Prostate gland (tissue), 2 donors: ENCODE measurements at places on chromosomes 6 and 20.
A peak's percentile ranks its signal among the peaks of the same experiment; 100 is the strongest.

DNA sequence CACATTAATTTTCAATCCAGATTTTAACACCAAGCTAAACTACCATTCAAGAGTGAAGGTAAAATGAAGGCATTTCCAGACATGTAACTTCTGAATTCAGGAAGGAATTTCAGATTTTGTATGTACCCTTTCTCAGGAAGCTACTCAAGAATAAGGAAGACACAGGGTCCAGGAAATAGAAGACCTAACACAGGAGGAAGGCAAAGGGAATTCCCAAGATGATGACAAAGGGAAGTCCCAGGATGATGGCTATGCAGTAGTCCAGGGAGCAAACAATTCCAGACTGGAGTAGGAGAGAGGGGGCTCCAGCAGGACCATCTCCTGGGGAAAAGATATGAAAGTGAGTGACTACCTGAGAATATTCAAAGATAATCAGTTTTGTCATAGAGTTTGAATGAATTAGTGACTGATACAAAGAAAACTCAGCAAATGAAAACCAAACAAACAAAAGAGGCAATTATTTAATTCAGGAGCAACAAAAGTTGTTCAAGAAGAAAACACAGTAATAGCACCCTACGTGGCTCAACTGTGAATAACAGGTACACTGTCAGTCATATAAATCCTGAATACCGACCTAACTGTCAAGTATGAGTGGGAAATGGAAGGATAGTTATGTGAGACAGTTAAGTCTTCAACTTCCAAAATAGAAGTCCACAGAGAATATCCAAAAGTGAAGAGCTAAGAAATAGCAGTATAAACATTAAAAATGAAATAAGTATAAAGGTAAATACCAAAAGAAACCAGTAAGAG lies 4.0 kb downstream of the RNF24 start:
- H3K27me3 ChIP-seq: no peaks in the 10 kb centered on the region
- H3K4me1 ChIP-seq: no peaks in the 10 kb centered on the region
- H3K27ac ChIP-seq: peak overlapping the region; percentile 2
- H3K4me3 ChIP-seq: no peak overlapping the region

DNA sequence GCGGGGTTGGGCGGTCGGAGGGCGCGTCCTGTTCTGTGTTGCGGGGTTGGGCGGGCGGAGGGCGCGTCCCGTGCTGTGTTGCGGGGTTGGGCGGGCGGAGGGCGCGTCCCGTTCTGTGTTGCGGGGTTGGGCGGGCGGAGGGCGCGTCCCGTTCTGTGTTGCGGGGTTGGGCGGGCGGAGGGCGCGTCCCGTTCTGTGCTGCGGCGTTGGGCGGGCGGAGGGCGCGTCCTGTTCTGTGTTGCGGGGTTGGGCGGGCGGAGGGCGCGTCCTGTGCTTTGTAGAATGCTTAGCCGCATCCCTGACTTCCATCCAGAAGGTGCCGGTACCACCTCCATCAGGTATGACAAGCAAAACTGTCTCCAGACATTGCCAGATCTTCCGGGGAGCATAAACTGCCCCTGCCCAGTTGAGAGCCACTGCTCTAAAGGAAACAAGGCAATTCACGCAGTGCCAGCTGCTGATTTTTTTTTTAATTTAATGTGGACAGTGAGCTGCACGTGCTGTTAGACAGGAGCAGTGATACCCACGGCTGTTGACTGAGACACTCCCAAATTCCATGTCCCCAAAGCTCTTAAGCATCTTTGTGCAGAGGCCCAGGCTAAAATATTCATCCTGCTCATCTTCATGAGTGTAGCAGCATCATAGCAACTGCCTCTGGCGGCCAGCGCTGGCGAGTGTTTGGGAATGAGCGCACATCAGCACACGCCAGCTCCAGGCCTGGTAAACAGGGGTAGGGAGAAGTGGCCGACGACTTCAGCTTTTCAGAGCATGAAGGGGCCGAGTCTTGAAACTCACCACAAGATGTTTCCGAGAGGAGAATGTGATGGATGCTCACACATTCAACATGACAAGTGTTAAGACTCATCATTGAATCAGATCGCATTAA lies 284.4 kb upstream of the CDH4 start:
- no peaks in the 10 kb centered on the region for H3K4me1 ChIP-seq
- H3K27ac ChIP-seq: no peak overlapping the region
- H3K4me3 ChIP-seq: no peak overlapping the region
- DNase-seq: no peak
- H3K27me3 ChIP-seq: peaks cover 3% of the 10 kb centered on the region
- H3K36me3 ChIP-seq: no peaks in the 10 kb centered on the region

GRCh38 chr6:93048381-93048780 lies 371.0 kb downstream of the EPHA7 start:
- no peak overlapping the region for H3K27ac ChIP-seq
- H3K4me1 ChIP-seq: no peaks in the 10 kb centered on the region
- H3K27me3 ChIP-seq: no peaks in the 10 kb centered on the region
- no peak overlapping the region for H3K4me3 ChIP-seq
- no peaks in the 10 kb centered on the region for H3K36me3 ChIP-seq

GRCh38 chr6:32970413-32971241 lies 2.2 kb downstream of the BRD2 start:
- DNase-seq: peak; percentile 83
- peaks cover 20% of the 10 kb centered on the region for H3K36me3 ChIP-seq
- peak overlapping the region; percentile 80 for H3K4me3 ChIP-seq
- H3K27me3 ChIP-seq: no peaks in the 10 kb centered on the region

- H3K36me3 ChIP-seq: no peaks in the 10 kb centered on the region
- H3K4me3 ChIP-seq: no peak overlapping the region
- no peaks in the 10 kb centered on the region for H3K4me1 ChIP-seq
- no peaks in the 10 kb centered on the region for H3K27me3 ChIP-seq
- no peak overlapping the region for H3K27ac ChIP-seq
- no peak for DNase-seq
Observed at GRCh38 chr6:43762410-43762768, 7.6 kb upstream of the VEGFA start.

DNA sequence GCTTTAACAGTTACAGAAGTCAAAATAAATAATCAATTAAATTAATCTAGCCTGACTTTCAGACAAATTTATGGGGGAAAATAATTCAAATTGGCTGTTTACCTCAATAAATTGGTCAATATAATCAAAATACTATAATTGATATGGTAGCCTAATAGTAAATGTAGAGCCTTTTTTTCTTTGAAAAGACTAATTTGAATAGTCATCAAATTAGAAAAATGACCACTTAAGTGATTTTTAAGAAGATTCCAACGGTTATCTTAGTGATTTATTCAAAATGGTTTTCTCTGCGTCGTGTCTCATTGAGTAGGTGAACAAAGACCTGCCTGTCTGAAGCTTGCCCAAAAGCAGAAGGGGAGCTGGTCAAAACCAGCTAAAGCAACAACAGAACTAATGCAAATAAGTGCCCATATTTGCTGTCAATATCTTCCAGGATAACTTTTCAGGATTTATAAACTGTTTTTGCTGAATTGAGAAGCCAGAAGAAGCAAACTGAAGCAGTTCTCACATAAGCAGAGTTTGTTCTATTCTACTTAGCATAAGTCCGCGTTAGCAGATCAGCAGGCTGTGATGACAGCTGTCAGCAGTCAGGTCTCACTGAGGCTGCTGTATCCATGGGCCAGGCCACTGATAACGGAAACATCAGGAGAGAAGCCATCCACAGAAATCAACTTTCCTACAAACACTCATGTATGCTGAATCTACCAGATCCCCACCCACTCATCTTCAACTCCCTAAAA lies 7.0 kb downstream of the RCAN2 start:
- no peak overlapping the region for H3K4me3 ChIP-seq
- no peak for DNase-seq
- no peak overlapping the region for H3K27ac ChIP-seq
- no peaks in the 10 kb centered on the region for H3K27me3 ChIP-seq
